Stimulated activated CD8-positive, alpha-beta memory T cell treated with anti-CD3 and anti-CD28 coated beads, Interleukin-15, amount 100 ng/mL, for 24 hours (primary cell): ENCODE measurements at places on chromosomes 3 and 15.

DNA sequence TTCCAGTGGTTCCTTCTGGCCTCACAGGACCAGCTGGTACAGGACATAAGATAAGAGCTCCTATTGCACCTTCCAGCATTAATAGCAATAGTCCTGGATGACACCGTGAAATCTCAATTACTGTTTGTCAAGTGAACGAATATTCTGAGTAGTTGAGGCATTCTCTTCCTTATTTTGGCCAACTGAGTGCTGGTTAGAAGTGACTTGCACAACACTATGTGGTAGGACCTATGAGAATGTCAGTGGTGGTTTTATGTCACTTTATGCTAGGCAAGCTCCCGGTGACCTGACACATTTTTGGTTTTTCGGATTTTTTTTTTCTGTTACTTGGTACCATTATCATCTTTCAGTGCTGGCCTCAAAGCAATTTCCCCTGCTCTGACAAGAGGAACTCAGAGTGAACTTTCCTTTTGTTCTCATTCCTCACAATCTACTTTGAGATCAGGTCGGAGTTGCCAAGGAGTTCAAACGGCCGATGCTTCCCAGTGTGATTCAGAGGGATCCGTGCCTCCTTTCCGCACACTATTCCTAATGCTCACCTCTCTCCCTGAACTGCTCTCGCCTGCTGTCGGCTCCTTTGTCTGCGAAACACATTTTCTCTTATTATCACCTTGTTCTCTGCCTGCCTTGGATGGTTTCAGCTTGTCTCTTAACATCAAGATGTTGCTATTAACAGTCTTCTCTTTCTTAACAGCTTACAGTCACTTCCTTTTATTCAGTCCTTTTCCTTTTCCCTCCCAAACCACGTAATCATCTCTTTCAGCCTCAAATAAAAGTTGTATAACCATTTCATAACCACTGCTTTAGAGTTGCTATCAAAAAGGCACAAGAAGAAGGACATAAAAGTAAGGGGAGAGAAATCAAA lies 35.8 kb downstream of the QTRT2 start:
- DNase-seq, result no peak

DNA sequence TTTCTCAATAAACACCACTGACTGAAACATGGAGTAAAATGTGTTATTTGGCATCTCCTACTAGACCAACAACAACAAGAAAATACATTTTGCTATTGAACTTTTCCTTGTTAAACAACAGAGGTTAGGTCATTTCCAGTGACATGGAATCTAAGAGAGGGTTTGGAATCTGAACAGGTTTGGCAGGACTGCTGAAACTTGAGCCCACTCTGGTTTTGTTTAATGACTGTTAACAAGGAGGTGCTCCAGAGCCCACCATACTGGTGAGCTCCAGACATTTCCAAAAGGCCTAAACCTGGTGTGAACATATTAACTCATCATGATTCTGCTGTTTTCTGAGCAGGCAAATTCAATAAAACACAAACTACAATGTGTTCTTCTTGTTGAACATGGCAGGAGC lies 330.7 kb upstream of the TRIM42 start:
- DNase-seq, result no peak

DNA sequence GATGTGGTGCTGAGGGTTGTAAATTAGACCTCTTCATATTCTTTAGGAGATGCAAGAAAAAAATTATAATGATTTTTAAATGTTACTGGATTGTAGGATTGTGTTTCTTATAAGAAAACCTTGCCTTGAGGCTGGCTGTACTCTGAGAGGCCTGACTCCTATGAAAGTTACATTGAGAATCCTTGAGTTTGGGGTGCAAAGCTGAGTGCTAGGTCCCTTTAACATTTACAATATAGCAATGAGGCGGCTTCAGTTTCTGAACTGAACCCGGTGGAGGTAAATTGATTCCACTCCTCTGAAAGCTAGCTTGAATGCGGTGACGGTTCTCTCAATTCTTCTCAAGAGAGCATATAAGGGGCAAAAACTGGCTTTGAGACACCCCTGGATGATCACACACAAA lies at the start of gene TMPRSS7:
TMPRSS7 (plus strand) TSS at position 301 of the 400 bp plus-strand sequence. CDS start 110 bp downstream, outside the sequence.
- no peak for DNase-seq

GRCh38 chr3:53821631-53822121 lies 24.5 kb downstream of the CHDH start:
- DNase-seq, result no peak

DNA sequence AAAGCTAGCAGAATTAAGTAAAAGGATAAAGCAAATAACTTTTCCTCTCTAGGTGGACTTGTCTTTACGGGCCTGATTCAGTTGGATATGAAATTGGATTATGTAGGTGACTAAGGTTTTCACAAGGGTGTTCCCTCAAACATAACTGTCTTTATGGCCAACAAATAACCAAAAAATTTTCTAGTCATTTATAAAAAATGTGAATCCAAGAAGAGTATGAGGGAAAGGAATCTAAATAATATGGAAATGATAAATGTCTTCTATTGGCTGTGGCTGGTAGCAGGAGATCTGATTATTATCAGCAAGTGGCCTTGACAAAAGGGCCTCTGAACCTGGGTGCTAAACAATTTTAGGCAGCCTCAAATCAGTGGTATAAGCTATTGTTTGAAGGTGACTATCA lies 594.0 kb upstream of the UBE2E2 start:
- DNase-seq, result no peak

DNA sequence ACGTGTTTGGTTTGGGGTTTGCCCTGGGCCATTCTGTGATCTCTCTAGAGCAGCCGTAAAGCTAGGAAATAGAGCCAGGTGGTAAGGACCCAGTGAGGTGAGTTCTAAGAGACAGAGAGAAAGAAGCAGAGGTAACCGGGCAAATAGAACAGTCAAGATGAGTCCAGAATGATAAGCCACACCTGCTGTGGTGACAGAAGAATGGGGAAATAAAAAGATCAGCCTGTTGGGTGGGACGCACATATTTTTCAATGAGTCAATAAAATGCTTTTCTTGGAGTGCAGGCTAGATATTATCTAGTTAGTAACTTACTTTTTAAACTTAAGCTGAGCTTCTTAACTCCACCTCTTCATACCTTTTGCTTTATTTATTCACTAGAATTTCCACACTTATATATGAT lies 135.0 kb downstream of the NFKBIZ start:
- no peak for DNase-seq

GRCh38 chr3:119514637-119515036 lies 16.3 kb downstream of the TIMMDC1 start:
- no peak for DNase-seq

DNA sequence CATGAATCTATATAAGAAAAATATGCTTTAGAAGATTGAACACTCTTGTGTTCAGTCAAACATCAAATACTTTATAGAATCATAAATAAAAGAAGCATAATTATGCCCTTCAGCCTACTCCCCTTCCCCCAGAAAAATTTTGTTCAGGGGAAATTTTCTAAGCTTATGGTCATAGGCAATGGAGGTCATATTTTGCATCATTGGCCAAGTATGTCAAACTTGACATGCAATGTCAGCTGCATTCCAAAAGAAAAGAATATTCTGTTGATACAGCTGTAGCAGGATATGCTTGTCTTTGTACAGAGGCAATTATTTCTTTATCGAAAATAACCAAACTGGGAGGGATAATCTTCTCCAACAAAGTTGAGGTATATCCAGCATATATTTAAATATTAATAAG lies 328.2 kb downstream of the ZIC1 start:
- DNase-seq, result no peak

- no peak for DNase-seq
These were observed 27.3 kb downstream of the MGLL start for GRCh38 chr3:127794972-127795371.

- DNase-seq, result no peak
These were observed 55.2 kb downstream of the RAB7A start for GRCh38 chr3:128781164-128781563.
